ENCODE measurements at places on chromosomes 2 and 18. TPM values are rescaled to one million over a fixed set of nuclear protein-coding genes. Genes with fewer than 3 reads are reported as not detected.

The MAPK4 gene
- total RNA-seq, result not detected

The ANKRD29 gene
- total RNA-seq, result 0.22 TPM

The RNU2-63P gene
- total RNA-seq, result not detected

The ARHGEF4 gene
- 1.0 TPM for total RNA-seq

The INPP5D gene
- total RNA-seq, result 0.14 TPM

The LAMA1 gene
- total RNA-seq, result 12.5 TPM

The OBSL1 gene
- total RNA-seq, result 45.7 TPM

The LHCGR gene
- total RNA-seq, result not detected

The CD302 gene
- 4.2 TPM for total RNA-seq

The BOLL gene
- not detected for total RNA-seq

The ADI1 gene
- 42.8 TPM for total RNA-seq

The UPP2 gene
- total RNA-seq, result not detected

The KLHL29 gene
- 3.1 TPM for total RNA-seq

The FLACC1 gene
- 1.4 TPM for total RNA-seq

The FAM237A gene
- total RNA-seq, result not detected

The CFAP65 gene
- not detected for total RNA-seq

The B4GALT6 gene
- total RNA-seq, result 6.1 TPM

The C2orf66 gene
- total RNA-seq, result not detected

The NT5C1B gene
- total RNA-seq, result not detected

The ASB18 gene
- total RNA-seq, result not detected

The SERPINB4 gene
- total RNA-seq, result 0.14 TPM

The GEN1 gene
- total RNA-seq, result 6.8 TPM

The NPHP1 gene
- 3.3 TPM for total RNA-seq

The GDF7 gene
- total RNA-seq, result under 0.01 TPM

The SLC19A3 gene
- 2.4 TPM for total RNA-seq

The NCKAP1 gene
- 185 TPM for total RNA-seq

The RPRM gene
- not detected for total RNA-seq

The CYTIP gene
- not detected for total RNA-seq

The DPP10 gene
- not detected for total RNA-seq

The MYO7B gene
- 0.43 TPM for total RNA-seq

The SERPINB11 gene
- not detected for total RNA-seq

The MTCL1 gene
- total RNA-seq, result 53.5 TPM

The RAB6C gene
- total RNA-seq, result not detected

The ACTR1B gene
- total RNA-seq, result 69.9 TPM

The ABCB11 gene
- total RNA-seq, result not detected

The DSG4 gene
- not detected for total RNA-seq

The B3GNT7 gene
- 0.14 TPM for total RNA-seq

The PTH2R gene
- total RNA-seq, result 1.0 TPM

The HRH4 gene
- under 0.01 TPM for total RNA-seq

The NEU2 gene
- not detected for total RNA-seq

The KCNJ13 gene
- total RNA-seq, result not detected

The UGT1A3 gene
- not detected for total RNA-seq

The TUBA4B gene
- not detected for total RNA-seq

The RESP18 gene
- total RNA-seq, result not detected

The ARHGAP25 gene
- total RNA-seq, result 0.44 TPM

The LAMA3 gene
- total RNA-seq, result 0.88 TPM

The LOXL3 gene
- total RNA-seq, result 2.9 TPM

The MATN3 gene
- total RNA-seq, result 2.3 TPM
